ENCODE measurements at places on chromosomes 13 and 19. TPM values are rescaled to one million over a fixed set of nuclear protein-coding genes. Genes with fewer than 3 reads are reported as not detected.

GRCh38 chr19:18399008-18399407 lies 1.6 kb upstream of the LRRC25 start:
- no peak for DNase-seq

- no peak for DNase-seq
These were observed 1315.4 kb downstream of the PCDH9 start for GRCh38 chr13:65914716-65915115.

Gene URAD
- total RNA-seq, result not detected

- no peak for DNase-seq
These were observed 48.1 kb downstream of the PSG1 start for GRCh38 chr19:42831221-42832019.

GRCh38 chr19:38583219-38583984 lies 34.4 kb downstream of the MAP4K1 start:
- DNase-seq, result no peak

DNA sequence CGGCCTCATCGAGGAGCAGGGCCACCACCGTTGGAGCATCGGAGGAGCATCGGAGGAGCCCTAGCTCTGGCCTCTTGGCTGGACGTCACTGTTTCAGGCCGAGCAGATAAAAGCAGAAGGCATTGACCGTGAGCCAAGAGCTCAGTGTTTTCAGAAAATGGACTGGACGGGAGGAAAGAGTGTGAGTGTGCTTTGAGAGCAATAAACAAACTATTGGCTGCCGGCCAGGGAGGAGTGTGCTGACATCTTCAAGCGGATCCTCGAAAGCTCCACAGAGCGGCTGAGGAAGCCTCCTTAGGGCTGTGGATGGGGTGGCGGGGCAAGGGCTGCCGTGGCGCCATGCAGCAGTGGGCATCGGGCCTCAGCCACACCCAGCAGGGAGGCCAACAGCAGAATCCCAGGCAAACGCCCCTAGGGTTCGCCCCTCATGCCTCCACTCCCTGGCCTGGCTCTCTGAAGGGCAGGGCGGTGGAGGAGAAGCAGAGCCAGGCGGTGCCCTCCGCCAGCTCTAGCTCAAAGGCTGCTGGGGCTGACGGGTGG lies 41.8 kb downstream of the IRS2 start:
- no peak for DNase-seq

DNA sequence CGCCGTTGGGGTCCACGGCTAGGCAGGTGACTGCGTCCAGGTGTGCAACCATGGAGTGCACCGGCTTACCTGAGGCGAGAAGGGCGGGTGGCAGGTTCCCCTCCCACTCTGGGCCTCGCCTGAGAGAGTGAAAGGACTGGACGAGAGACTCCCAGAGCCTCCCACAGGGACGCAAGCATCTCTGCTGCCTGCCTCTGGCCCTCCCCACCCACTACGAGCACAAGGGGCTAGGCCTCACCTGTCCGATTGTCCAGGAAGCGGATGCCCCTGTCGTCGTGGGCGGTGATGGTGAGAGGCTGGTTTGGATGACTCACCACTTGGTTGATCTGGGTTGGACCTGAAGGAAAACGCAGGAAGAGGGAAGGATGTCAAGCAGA lies 5.1 kb upstream of the PRKD2 start:
- no peak for DNase-seq

DNA sequence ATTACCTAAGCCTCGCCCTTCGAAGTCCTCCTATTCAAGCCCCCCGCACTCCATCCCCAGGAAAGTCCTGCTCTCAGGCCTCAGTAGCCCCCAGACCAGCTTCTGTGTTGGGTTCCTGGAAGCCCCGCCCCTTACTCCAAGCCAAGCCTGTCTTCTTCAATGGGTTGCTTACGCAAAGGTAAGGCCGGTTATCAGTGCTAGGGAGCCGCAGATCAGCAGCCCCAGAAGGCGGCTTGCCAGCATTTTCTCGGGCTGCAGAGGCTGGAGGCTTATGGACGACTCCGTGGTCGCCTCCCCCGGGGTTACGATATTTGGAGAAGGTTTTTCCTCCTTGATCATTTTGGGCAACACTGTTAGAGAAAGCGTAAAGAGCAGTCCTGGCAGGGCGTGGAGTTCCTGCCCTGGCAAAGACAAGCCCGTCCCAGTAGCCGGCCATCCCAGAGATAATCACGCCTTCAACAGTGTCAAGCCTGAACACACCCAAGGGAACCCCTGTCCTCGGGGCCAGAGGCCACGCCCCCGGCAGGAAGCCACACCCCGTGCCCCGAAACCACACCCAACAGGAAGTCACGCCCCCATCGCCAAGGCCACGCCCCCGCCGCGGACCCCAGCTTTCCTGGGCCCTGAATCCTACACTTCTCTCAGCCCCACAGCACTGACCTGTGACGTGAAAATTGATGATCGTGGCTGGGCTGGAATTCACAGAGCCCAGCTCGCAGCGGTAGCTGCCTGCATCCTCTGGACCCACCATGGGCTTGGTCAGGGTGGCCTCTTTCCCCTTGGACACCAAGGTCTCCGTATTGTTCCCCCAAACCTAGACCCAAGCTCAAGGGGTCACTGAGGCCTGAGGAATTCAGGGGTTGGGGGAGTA lies 954 bp upstream of the RASIP1 start:
- peak; percentile 53 for DNase-seq

DNA sequence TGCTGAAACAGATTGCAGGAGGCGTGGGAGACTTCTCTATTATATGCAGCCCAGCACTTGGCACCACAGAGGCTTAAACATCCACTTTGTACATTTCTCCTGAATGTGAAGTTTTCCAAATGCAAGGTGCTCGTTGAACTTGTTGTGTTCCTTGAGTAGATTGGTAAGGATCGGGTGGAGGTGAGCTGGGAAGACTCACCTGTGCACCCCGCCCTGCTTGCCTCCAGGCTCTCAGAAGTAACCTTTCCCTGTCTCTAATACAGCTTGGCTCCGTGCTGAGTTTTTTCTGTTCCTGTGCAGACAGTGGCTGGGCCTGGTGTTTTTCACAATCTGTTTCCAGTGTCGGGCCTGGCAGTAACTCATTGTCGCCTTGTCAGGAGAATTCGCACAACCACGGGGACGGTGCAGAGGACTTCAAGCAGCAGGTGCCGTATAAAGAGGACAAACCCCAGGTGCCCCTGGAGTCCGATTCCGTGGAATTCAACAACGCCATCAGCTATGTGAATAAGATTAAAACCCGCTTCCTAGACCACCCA lies 12.3 kb downstream of the SIN3B start:
- no peak for DNase-seq

DNA sequence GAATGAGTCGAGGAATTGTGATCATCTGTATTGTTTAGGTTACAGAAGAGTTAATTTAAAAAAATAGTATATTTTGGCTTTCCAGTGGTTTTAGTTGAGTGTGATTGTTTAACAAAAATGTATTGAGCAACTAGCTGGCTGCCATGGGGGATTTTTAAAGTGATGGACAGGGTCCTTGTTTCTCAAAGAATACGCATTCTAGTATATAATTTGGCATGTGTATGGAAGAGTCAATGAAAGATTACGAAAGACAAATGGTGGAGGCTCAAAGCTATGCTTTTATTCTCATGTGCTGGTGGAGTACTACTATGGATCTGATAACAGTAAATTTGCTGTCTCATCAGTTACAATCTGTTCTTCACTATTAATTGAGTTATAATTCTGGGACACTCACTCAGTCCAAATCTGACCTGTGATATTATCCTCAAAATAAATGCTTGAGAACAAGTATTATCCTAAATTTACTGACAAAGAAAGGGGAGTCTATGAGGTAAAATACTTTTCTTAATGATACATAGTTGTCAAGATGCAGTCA lies 240.0 kb downstream of the GPC6 start:
- no peak for DNase-seq

- no peak for DNase-seq
These were observed 31.8 kb downstream of the RAB20 start for GRCh38 chr13:110529522-110530311.

GRCh38 chr13:95181586-95181985 lies 119.7 kb downstream of the ABCC4 start:
- no peak for DNase-seq

DNA sequence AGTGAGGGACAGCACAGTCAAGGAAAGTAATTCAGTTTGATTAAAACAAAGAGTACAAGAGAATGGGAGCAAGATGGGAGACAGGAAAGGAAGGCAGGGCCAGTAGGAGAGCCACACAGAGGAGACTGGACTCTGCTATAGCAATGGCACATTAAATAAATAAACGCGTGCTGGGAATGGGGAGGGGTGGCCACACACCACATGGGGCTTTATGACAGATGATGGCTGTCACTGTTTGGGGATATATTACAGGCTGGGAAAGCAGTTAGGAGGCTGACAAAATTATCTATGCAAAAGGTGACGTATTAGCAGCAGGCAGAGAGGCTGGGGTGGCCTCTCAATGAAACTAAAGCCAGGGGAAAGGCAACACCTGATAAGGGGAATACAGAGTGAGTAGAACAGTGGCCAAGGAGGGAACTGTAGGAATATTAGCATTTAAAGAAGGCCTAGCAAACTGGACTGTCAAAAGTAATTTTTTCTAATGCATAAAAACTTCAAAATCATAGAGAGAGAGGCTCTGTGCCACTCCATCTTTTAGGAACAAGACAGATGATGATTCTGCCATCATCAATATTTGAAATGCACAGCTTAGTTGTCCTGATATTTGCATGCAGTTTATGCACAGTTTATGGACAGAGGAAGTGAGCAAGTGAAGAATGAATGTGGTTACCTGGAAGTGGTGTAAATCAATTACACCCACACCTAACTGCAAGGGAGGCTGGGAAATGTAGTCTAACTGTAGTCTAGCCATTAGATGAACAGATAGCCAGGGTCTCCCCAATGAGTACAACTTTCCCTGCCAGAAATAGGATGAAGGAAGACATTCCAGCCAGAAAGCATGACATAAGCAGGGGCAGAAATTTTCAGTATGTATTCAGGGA lies 346.5 kb downstream of the FOXO1 start:
- no peak for DNase-seq

Gene ZNF761
- total RNA-seq, result 9.5 TPM

DNA sequence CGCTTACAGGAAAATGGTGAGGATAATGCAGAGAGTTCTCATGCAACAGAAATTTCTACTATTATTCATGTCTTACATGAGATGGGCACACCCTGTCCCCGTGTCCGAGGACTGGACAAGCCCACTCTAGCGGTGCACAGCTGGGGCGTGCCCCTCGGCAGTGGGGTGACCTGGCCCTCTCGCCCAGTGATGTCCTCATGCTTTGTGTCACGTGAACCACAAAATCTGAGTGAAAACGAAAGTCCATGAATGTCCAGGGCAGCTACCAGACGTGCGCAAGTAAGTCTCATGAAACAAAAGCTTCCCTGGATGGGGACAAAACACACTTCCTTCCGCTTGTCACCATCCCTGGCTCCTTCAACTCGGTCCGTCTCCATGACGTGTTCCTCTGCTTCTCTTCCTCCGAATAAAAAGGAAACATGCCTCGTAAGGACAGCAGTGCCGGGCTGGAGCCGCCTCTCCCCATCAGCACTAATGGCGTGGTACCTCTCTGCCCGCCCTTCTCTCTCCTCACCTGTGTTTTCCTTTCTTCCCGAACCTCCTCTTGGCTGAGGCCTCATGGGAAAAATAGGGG lies 45.6 kb downstream of the ANKRD10 start:
- no peak for DNase-seq

GRCh38 chr19:17949956-17950309 lies 17.0 kb upstream of the KCNN1 start:
- DNase-seq, result no peak

GRCh38 chr13:86684402-86684801 lies 885.2 kb upstream of the SLITRK6 start:
- DNase-seq, result no peak

Gene HCN2
- 0.58 TPM for total RNA-seq

GRCh38 chr19:7994928-7995809 lies 10.3 kb downstream of the ELAVL1 start:
- DNase-seq, result no peak

Gene CACNG6
- total RNA-seq, result not detected

DNA sequence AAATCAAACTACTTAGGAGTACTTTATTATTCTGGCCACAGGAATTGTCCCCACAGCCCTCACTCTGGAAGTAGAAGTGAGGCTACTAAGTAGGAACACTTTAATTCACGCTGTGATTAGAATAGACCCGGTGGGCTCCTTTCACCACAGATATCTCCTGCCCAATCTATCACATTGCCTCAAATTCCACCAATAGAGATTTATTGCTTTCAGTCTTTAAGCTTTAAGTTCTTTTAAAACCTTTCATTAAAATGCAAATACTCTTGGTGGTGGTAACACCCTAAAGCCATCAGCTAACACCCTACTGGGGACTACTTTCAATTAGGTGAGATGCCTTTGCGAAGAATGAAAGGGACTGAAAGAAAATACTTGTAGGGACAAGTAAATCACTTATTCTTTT lies 181.9 kb downstream of the DACH1 start:
- no peak for DNase-seq

Gene LYPD3
- total RNA-seq, result 3.0 TPM

- no peak for DNase-seq
These were observed 19.6 kb downstream of the CELF5 start for GRCh38 chr19:3243819-3244700.

- DNase-seq, result peak; percentile 36
These were observed 123.3 kb downstream of the AKAP11 start for GRCh38 chr13:42395086-42395821.

- DNase-seq, result no peak
These were observed 31.1 kb downstream of the OPA3 start for GRCh38 chr19:45553464-45553863.
